ENCODE measurements at places on chromosomes 12 and 14.
A peak's percentile ranks its signal among the peaks of the same experiment; 100 is the strongest.

DNA sequence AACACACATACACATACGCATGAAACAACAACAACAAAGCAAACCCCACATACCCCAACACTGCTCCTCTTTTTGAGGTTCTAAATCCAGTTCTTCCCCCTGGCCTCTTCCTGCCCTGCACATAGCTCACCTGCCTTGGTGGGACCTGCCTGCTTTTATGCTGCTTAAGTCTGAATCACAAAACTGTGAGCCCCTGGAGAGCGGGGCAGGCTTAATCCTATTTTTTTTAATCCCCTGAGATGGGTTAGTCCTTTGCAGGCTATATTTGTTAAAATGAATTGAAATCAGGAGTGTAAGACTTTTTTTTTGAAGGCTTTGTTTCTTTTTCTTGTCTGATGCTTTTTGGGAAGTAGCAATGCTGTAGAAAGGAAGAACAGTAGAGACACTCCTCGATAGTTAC, 84.6 kb upstream of the MAX start:
- DNase-seq: no peak

- DNase-seq: no peak
Measured at GRCh38 chr14:63470962-63471793, 72.0 kb downstream of the PPP2R5E start.

DNA sequence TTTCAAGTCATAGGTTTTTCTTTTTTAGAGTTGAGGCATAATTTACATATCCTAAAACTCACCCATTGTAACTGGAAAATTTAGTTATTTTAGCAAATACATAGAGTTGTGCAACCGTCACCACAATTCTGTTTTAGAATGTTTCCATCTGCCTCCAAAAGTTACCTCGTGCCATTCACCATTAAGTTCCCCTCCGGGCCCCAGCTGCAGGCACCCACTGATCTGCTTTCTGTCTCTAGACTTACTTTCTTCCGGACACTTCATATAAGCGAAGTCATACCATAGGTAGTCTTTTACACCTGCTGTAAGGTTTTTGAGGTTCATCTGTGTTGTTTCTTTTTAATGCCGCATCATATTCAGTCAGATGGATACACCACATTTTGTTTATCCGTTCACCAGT, 28.7 kb downstream of the PPP2R5C start:
- DNase-seq: no peak

GRCh38 chr14:104297721-104298401, 159.5 kb downstream of the KIF26A start:
- DNase-seq: no peak

- DNase-seq: no peak
Measured at GRCh38 chr14:93010522-93011140, 87.7 kb downstream of the CHGA start.

DNA sequence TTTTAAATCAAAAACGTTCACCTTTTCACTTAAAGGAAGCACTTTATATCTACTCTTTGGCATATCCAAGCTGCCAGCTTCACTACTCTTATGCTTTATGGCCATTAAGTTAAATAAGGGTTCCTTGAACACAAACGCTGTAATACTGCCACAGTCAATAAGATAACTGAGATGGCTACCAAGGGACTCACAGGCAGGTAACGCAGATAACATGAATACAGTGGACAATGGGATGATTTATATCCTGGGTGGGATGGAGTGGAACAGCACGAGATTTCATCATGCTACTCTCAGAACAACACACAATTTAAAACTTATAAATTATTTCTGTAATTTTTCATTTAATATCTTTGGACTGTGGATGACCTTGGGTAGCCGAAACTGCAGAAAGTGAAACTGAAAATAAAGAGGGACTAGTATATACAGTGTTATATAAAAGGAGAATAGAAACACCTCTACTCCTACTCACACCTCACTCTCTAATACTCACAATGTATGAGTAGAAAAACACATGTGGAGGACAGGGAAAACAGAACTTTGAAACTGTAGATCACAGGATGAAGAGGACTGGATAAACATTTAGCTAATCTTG, 367.3 kb downstream of the C12orf50 start:
- no peak for DNase-seq

- no peak for DNase-seq
Measured at GRCh38 chr12:67085699-67086098, 183.5 kb upstream of the CAND1 start.

- no peak for DNase-seq
Measured at GRCh38 chr12:120654656-120655055, 14.2 kb downstream of the CABP1 start.

DNA sequence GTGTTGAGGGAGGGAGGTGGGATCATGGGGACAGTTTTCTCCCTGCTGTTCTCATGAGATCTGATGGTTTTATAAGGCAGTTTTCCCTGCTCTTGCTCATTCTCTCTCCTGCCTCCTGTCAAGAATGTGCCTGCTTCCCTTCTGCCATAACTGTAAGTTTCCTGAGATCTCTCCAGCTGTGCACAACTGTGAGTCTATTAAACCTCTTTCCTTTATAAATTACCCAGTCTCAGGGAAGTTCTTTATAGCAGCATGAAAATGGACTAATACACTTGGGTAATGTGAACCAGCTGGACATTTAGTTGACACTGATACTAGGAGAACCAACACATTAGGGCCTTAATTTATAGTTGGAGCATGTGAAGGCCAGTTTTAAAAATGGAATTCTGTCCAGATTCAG, 12.4 kb upstream of the CCDC91 start:
- no peak for DNase-seq

DNA sequence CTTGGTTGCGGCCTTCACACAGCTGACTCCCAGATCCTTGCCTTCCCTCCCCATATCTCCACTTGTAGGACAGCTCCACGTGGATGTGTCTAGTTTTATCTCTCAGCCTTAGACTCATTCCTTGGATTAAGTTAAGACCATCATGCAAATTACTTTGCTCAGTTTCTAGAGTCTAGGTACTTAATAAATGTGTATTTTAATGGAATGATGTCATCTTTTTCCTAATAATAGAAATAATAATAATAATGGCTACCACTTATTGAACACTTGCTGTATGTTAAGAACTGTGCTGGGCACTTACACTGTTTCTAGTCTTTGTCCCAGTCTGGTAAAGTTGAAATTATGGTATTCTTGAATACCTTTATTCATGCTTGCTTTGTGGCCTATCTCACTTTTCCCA, 37.5 kb downstream of the FBXW8 start:
- no peak for DNase-seq

DNA sequence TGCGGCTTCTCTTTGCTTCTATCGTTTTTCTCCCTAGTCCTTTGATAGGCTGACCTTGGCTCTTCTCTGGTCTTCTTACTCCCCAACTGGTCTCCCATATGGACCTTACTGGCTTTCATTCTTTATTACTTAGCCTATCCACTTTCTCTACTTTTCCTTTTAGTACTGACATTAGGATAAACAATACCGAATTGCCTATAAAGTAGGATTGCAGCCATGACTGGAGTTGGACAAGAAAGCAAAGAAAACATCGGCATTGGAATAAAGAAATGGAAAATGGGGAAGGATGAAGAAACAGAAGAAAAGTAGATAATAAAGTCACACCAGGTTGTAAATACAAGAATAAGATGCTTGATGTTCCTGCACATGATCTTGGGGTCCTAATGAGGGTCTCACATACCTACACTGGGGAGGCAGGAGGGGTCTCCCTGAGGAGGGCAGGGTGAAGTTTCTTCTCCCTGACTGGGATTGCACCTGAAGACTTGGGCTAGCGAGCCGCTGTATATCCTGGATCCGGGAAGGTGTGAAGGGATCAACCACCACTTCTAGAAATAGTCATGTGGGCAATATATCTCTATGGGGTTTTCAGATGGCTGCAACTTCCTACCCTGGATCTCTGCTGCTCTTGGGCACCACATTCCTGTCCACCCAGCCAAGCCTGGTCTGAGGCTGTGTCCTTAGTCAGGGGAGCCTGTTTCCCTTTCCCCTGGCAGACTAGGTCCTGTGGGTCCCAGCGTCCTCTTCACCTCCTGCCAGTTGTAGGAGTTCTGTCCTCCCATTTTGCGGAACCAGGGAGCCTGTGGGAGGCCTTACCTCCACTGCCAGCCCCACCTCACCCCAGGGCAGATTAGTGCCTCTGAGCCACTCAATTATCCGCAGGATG, 13.1 kb downstream of the NKX2-1 start:
- no peak for DNase-seq

GRCh38 chr12:51886021-51886710, 1.7 kb upstream of the ANKRD33 start:
- DNase-seq: peak; percentile 22
